Smooth muscle cell of the pulmonary artery (primary cell): ENCODE measurements at places on chromosomes 5 and 9. TPM values are rescaled to one million over a fixed set of nuclear protein-coding genes. Genes with fewer than 3 reads are reported as not detected.

CARTPT gene
- not detected in 2 replicates for total RNA-seq

ADGRV1 gene
- total RNA-seq = 0.26 and 0.50 TPM in 2 replicates

SAXO1 gene
- total RNA-seq = under 0.01 TPM in 1 of 2 replicates, not detected in the other

DMRTA1 gene
- 0.13 and 0.66 TPM in 2 replicates for total RNA-seq

GABRA6 gene
- total RNA-seq = not detected in 2 replicates

GNE gene
- 31.3 and 36.0 TPM in 2 replicates for total RNA-seq

PPP1R2B gene
- 0.03 and 0.07 TPM in 2 replicates for total RNA-seq

UAP1L1 gene
- 20.3 and 38.3 TPM in 2 replicates for total RNA-seq

ADAMTSL1 gene
- 111 and 128 TPM in 2 replicates for total RNA-seq

PCDHB11 gene
- 0.69 and 0.85 TPM in 2 replicates for total RNA-seq

CD72 gene
- 0.46 and 0.78 TPM in 2 replicates for total RNA-seq
